ELR (cell line): ENCODE measurements at places on chromosomes 7 and 10.

GRCh38 chr7:105594034-105594433, 12.7 kb upstream of the EFCAB10 start:
- no peak for DNase-seq

GRCh38 chr7:34751725-34752643, 94.0 kb downstream of the NPSR1 start:
- no peak for DNase-seq

DNA sequence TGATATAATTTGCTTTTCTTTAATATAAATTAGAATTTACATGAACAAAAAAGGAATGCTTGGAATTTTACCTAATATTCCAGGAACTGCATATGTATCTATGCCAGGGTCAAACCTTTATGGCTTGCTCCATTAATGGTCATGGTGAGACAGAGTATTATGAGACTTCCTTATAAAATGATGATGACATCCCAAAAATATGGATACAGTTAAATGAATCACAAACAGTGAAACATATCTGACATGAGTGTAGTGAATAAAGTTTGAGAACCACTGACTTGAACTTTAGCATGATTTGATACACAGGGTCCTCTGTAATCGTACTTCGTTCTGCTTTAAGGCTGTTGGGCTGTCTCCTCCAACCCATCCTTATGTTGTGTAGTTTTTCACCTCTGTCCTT, 51.8 kb downstream of the MARCHF5 start:
- peak; percentile 66 for DNase-seq

GRCh38 chr7:140028311-140028710, 34.4 kb downstream of the PARP12 start:
- DNase-seq: no peak

GRCh38 chr7:15463801-15464666, 97.8 kb downstream of the AGMO start:
- DNase-seq: peak; percentile 23

GRCh38 chr10:91787810-91788209, 10.4 kb upstream of the TNKS2 start:
- DNase-seq: peak; percentile 11

DNA sequence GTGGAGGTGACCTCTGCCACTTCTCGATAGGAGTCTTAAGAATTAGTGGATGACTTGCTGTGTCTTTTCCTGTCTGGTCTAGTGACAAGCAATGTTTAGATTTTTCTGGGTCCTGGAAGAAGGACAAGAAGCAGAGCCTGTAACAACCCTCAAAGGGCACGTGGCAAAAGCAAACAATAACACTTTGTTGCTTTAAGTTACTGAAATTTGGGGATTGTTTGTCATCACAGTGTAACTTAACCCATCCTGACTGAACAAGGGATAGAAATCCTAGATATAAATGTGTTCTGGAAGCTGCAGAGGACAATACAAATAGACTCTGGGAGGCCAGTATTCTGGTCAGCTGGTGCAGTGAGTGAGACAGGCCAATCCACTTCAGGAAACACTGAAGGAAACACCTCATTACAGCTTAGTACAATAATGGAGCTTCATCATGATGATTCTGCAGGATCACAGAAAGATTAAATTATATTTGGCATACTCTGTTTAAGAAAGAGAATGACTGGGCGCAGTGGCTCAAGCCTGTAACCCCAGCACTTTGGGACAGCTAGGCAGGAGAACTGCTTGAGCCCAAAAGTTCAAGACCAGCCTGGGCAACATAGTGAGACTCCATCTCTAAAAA, 23.3 kb downstream of the ENKUR start:
- DNase-seq: no peak

GRCh38 chr10:6423413-6424170, 156.5 kb downstream of the PRKCQ start:
- no peak for DNase-seq

DNA sequence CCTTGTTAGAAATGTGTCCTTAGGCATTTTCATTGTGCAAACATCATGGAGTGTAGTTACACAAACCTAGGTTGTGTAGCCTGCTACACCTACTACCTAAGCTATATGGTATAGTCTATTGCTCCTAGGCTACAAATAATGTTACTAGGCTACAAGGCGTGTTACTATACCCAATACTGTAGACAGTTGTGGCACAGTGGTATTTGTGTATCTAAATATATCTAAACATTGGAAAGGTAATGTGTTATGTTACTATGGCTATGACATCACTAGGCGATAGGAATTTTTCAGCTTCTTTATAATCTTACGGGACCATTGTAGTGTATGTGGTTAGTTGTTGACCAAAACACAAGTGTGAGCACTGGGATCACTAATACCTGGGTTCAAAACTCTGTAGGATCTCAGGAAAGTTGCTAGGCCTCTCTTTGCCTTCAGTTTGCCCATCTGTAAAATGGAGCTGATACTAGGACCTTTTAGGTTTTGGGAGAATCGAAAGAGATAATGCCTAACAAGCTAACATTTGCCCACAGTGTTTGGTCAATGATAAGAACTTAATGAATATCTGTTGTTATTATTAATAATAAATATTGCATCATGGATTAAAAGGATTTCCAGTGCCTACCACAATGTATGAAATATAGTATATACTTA, 2.7 kb downstream of the BICC1 start:
- DNase-seq: peak; percentile 20

DNA sequence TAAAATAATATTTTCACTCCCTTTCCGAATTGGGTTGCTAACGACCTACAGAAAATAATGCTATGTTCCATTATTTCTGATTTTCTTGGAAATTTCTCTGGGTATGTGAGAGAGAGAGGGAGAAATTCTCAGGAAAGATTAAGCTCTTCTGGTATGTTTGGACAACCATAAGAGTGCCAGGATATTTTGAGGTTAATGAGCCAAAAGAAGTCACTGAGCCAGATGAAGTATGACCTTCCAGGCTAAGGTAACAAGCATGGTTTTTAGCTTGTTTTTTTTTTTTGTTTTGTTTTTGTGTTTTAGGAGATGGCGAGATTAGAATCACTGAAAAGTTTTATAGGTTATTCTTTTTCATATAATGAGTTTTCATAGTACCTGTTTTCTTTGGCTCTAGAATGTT, 171.0 kb upstream of the FOXP2 start:
- no peak for DNase-seq

DNA sequence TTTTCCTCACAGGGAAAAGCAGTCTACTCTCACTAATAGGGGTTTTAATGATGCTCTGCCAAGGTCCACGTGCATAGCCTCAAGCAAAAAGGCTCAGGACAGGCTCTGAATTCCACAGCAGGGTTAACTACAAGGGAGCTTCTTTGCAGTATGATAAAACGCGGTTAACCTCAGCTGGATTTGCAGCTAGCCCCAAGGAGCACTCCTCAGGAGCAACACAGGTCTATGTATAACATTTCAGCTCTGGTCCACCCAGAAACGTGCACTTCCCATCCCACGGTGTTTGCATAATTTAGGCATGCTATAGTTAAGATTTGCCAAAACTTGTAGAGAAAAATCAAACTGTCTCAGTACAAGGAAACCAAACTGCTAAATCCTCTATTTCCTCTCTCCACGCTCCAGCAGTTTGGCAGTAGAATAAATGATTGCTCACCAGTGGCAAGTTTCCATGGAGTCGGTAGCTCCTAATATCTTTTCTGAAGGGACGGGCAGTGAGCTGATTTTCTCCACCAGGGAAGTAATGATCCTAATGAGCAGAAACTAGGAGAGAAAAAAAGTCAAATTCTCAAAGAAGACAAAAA, 13.1 kb upstream of the ASB4 start:
- peak; percentile 12 for DNase-seq
